Esophagus squamous epithelium (tissue), 5 donors: ENCODE measurements at places on chromosomes 11 and 22.

DNA sequence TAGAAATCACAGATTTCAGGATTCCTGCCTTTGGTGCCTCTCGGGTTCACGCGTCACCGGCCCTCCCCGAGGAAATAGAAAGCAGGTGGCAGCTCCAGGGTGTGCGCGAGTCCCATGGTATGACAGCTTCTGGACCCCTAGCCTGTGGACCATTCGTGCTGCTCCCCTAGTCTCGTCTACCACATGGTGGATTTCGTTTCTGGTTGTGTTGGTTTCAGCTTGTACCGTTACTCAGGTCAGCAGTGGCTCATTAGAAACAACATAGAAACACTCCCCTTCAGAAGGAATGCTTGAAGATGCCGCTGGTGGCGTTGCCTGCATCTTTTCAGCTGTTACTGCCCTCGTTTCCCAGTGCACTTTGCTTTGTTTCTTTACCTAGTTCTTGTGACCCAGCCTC lies 700 bp downstream of the TTC17 start:
- DNase-seq = no peak

DNA sequence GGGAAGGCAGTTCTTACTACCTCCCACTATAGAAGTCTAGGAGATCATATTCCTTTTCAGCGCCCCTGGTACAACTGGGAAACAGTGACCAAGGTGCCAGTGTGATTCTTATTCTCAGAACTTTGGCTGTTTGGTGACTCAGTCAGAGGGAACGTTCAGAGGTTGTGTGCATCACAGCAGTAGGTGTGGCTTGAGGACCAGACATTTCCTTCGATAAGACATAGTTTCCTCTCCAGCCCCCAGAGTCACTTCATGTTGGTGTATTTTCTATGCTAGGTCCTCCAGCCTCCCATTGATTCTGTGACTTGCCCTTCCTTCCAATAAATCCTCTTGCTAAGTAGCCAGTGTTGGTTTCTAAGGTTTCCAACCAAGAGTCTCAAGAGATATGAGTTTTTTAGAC lies 171.9 kb upstream of the MPPED2 start:
- DNase-seq = no peak

DNA sequence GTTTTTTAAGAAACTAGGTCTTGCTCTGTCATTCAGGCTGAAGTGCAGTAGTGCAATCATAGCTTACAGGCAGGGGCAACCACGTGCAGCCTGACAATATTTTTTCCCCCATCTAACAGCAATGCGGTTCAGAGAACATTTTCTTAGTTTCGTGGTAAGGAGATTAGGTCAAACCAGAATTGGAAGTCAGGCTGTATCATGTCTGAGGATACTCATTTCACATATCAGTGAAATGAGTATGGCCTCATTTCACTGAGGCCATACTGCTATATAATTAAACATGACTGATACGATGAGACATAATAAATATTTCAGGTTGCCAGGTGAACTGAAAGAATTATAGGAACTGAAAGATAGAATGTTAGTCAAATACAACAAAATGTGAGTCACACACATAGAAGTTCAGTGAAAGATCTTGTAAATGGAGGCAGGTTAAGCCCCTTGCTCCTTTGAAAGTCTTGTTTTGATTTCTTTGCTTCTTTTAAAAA lies 32.5 kb upstream of the IZUMO1R start:
- no peak for DNase-seq

DNA sequence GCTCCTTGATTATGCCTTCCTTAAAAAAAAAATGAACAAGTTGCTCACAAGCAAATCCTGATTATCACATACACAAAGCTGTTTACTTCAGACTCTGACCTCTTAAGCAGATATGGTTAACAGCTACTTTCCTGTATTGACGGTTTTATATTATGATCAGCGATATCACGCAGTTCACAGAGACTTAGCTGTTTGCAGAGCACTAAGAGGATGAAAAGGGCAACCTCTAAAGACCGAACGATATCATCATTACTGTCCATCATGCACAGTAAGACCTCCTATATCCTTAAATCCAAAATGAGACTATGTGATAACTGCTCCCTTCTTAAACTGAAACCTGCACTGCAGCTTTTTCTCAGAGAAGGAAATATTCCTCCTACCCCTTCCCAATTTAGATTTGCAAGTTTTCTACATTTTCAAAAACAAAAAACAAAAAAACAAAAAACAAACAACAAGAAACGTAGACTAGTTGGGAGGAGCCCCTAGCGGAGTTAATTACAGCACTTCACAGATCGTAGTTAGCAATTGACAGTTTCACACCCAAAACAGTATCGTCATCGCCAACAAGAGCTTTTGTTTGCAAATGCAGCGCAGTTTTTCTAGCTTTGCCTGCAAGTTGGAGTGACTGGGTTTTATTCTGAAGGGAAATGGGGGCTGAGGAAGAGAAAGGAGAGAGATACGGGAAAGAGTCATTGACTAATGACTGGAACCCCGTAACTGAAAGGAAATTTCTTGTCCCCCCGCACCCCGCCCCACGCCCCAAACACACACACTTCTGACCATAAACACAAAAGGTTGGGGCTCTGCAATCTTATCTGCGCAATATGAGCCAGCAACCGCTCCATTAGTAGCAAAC lies 1.2 kb downstream of the DDX6 start:
- DNase-seq = no peak

GRCh38 chr22:49540913-49541692 lies 286.6 kb downstream of the BRD1 start:
- DNase-seq = no peak
